ENCODE measurements at places on chromosomes 2 and 18.

GRCh38 chr2:8232871-8233270 lies 449.0 kb upstream of the ID2 start:
- no peak for DNase-seq

DNA sequence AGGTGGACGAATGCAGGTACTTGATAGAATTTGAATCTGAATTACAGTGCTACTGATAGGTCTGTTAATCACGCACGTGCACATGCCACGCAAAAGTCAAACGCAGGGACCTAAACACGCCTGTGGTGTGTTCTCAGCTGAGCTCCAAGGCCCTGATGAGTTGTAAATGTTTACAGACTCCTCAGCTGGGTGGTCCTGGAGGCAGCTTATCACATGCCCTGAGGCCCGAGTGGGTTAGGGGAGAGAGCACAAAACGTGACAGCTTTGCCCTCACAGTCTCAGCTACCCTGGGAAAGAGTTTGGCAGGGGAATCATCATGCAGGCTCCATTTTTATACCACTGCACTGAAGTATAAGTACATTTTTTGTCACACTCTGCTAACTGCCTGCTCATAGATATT lies 68.3 kb upstream of the FAM110C start:
- DNase-seq = no peak

DNA sequence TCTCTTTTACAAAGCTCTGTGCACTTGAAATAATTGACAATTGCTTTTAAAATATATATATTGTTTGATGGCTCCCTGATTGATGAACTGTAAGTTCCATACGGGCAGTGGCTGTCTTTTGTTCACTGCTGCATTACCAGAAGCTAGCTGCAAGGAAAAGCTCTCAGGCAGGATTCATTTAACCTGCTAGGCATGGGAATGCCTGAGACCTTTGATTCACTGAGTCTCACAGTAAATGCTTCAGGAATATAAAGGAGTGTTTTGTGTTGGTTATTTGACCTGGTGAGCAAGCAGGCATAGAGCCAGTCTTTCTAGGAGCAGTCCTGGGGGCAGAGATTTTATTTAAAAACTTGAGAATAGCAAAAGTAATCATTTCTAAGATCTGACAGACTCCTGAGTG lies 193.2 kb upstream of the ITGA4 start:
- DNase-seq = no peak

GRCh38 chr2:25042321-25043240 lies 705 bp downstream of the EFR3B start:
- peak; percentile 95 for DNase-seq

DNA sequence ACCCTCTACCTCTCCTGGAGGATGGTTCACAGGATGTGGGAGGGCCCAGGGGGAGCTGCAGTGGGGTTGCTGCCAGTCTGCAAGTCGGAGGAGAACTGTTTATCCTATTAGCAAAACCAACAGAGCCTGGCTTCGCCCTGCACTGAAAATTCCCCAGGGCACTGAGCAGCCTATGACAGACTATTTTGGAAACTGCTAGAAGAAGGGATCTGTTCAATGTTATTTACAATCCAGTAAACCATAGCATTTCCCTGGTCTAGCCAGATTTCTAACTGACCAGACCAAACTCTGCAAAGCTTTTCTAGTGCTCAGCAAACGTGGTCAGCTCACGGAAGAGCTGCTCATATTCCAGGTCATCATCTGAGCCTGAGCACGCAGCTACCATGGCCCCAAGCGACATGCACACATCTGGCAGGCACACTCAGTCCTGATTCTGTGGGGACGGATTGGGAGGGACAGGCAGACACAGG lies 64.8 kb upstream of the PID1 start:
- no peak for DNase-seq

GRCh38 chr2:12083081-12083581 lies 336.7 kb downstream of the LPIN1 start:
- DNase-seq = no peak

DNA sequence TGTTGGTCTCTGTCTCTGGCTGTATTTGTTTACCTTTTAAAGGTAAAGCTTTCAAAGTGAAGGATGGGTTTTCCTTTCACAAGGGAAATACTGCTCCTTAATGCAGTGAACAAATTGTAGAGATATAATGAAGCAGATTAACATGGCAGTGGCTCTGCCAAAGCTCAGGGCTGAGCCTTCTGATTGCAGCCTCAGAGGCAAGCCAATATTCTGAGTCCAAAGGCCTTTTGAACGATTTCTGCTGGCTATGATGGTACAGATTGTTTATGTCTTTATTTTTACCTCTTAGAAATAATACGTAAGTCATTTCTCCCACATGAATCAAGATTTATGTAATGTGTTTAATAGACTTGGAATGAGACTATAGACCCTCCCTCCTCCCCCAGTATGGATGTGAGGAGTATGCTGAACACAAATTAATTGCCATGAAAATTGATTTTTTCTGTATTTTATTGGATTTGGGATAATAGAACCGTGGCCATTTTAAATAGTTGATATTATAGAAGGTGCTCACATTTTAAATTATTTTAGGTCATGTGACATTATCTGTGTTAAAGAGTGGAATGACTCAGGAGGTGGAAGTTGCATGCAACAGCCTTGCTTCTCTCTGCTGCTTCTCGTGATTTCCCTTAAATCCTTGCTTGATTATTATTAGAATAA lies 772 bp downstream of the SCN2A start:
- DNase-seq = no peak

- DNase-seq = peak; percentile 56
These were observed 221.4 kb downstream of the CLIP4 start for GRCh38 chr2:29336341-29337241.

DNA sequence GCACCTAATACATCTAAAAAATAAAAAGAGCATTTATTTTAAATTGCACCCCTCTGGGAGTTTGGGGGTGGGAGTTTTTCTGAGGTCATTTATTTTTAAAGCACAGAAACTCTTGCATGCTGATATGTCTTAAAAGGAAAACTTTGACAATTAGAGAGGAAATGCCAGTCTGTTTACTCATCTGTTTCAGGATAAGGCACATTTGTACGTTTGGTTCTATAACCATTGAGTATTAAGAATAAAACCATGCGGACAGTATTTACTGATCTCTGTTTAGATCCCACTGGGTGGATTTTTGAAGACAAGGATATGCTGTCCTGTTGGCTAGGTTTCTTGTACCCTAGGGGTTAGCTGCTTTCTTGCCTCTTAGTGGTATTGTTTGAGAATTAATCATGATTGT lies 122.9 kb downstream of the TANC1 start:
- no peak for DNase-seq

DNA sequence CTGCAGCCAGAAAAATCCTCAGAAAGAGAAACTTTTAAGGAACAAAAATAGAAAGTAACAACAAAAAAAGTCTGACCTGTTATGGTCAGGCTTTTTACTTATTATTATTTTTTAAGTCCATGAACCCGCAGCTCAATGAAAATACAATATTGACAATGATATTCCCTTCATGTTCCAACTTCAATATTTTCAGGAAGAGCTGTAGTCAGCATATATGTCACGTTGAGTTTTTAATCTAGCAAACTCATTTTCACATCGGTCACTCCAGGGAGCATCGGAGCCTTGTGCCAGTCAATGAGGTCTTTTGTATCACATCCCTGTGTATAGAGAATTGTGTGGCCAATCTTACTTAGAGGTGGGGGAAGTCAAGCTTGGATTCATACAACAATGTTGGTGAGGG lies 568.4 kb upstream of the GCFC2 start:
- no peak for DNase-seq

DNA sequence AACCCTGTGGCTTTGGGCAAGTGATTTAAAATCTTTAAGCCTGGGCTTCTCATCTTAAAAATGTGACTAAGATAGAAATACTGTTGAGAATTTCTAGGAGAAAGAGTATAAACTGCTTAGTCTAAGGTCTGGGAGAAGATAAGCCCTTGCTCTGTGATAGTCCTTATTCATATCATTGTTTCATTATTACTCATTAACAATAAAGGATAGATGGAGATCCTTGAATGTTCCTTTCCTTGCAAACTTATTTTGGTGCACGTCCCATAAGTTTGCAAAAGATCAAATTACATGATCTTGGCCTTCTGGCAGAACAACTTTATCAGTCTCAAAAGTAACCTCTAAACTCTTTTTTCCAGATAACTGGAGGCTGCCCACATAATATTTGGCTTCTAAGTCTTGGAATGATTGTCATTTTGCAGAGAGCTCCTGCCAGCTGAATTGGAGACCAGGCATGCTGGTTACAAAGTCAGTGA lies 138.3 kb downstream of the FAM124B start:
- no peak for DNase-seq

GRCh38 chr2:36355890-36356297 lies 316 bp downstream of the CRIM1 start:
- peak; percentile 92 for DNase-seq

DNA sequence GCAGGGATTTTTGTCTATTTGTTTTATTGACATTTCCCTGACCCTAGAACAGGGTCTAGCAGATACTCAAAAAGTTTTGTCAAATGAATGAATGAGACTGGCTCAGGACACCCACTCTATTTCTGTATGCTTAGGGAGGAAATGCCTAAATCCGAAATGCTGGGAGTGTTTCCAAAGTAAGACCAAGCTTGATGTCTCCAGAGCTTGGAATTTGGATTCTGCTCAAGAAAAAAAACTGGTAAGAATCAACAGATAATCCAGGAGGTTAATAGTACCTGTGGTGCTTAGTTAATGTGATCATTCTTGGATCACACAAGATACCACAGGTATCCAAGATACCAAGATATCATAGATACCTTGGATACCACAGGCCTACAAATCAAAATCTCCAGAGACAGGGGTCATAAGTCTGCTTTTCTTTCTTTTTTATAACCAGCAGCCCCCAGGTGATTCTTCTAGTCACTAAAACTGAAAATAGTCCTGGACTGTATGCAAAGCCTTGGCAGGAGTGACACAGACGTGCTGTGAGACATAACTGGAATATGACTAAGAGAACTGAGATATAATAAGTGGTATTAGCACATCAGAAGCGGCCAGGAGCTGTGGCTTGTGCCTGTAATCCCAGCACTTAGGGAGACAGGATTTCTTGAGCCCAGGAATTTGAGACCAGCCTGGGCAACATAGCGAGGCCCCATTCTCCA lies 39.9 kb upstream of the SP3 start:
- no peak for DNase-seq

DNA sequence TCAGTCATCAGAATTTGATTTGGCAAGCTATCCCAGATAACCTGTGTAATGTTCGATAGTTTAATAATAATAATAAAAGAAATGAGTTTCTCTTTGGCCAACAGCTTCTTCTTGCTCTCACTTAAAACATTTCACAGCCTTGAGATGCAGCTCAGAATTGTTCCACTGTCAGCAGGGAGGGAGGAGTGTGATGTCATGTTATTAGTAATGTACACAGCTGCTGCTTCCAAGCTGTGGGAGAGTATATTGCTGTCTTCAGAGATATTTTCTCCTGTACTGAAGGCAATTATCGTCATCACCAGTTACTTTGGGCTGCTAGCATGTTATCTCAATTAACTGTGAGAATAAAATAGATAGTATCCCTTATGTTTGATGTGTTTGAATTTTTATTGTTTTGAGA lies 146.9 kb upstream of the MAP3K20 start:
- DNase-seq = no peak

DNA sequence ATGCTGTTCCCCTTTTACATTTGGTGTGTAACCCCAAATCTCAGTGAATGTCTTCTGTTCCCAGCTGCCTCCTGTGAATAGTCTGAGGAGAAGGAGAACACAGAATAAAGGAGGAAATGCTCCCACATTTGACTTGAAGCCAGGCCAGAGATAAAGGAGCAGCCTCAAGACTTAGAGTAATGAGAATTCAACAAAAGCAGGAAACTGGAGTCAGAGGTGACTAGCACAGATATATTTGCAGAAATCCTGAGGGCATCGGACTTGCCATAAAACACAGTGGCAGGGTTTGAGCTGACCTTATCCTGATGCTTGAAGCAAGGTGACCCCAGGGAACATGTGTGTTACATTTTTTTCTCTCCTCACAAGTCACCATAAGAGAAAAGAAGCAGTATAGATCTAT lies 291.4 kb upstream of the RND3 start:
- DNase-seq = no peak

DNA sequence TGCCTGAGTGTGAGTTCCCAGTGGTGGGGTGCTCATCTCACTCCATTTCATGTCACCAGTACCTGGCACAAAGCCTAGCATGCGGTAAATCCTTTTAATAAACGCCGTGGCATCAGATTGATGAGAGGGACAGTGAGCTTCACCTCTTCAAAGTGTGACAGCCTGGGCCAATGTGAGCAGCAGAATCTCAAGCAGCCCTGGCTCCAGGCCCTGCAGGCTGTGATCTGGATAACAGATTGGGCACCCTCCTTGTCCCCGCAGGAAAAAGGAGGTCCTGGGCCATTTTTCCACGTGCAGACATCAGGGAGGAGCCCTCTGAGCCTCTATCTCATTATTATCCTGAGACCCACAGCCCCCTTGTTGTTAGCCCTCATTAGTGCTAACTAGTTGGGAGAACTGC lies 34.8 kb downstream of the TET3 start:
- no peak for DNase-seq

- DNase-seq = no peak
These were observed 282.4 kb upstream of the THSD7B start for GRCh38 chr2:136482966-136483365.

DNA sequence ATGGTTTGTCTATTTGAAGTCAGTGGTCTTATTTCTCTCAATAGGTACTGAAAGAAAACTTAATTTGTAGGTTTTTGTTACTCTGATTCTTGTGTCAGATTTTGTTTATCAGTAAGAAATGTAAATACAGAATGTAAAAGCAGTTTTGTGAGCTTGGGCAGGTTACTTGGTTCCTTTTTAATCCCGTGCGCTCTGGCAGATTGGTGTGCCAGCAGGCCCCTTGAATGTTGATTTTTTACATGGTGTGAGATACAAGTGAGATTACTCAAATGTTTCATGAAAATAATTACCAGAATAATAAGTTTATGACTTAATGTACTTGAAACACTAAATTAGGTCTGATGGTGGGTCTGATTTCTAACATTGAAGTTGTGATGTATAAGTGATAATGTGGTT lies 13.4 kb downstream of the HNRNPA3 start:
- no peak for DNase-seq

DNA sequence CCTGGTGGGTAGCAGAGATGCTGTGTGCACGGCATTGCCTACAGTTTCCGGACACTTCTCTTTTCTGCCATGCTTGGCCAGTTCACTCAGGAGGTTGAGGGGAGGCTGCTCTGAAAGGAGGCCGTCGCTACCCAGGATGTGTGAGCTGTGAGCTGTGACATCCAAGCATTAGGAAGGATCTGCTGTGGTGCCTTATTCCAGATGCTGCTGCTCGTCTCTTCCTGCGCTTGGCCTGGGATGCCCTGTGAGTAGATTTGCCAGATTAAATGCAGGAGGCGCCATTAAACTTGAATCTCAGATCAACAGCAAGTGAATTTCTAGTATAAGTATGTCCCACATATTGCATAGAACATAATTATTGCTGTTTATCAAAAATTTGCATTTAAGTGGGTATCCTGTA lies 124.2 kb upstream of the SIX3 start:
- no peak for DNase-seq

- DNase-seq = no peak
These were observed 2.4 kb downstream of the SPRED2 start for GRCh38 chr2:65429786-65430602.

GRCh38 chr2:102297891-102298290 lies 13.5 kb upstream of the IL1RL1 start:
- DNase-seq = no peak

GRCh38 chr2:241618296-241618805 lies 18.6 kb downstream of the THAP4 start:
- DNase-seq = no peak

GRCh38 chr2:240429872-240430491 lies 5.5 kb upstream of the GPC1 start:
- DNase-seq = no peak

GRCh38 chr2:72544554-72544953 lies 281.3 kb downstream of the EXOC6B start:
- DNase-seq = no peak
